ENCODE measurements at places on chromosomes 5 and 9.
A peak's percentile ranks its signal among the peaks of the same experiment; 100 is the strongest.

DNA sequence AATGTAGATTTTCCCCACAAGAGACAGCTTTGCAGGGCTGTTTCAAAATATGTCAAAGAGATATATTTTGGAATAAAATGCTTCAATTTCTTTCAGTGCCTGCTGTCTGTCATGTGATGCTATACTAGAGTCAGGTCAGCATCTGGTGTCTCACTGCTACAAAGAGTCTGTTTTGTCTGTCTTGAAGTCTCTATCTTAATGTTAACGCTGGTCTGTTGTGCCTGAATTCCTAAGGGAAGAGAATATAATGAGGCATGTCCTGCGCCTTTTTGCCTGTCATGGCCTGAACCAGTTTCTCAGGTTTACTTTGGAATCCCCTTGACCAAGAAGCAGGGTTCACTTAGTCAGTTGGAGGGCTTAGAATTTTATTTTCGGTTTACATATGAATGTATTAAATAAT is 176.4 kb downstream of the PDZD2 start:
- no peak for DNase-seq

GRCh38 chr5:98714710-98715288 is 58.7 kb upstream of the RGMB start:
- DNase-seq, result no peak

DNA sequence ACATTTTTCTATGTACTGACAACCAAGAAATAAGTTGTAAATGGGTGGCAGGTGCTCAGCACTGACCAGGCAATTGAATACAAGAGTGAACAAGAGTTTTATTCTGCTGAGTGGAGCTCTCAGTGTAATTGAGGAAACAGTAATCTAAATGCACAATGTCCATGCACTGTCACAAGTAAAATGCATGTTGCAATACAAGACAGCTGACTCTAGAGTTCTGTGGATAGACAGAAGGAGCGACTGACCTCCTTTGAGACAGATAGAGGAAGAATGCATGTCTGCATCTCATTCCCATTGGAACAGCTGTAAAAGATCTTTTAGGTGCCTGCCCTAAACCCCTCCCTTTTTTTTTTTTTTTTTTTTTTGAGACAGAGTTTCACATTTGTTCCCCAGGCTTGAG is 299.0 kb downstream of the FBXL7 start:
- no peak for DNase-seq

DNA sequence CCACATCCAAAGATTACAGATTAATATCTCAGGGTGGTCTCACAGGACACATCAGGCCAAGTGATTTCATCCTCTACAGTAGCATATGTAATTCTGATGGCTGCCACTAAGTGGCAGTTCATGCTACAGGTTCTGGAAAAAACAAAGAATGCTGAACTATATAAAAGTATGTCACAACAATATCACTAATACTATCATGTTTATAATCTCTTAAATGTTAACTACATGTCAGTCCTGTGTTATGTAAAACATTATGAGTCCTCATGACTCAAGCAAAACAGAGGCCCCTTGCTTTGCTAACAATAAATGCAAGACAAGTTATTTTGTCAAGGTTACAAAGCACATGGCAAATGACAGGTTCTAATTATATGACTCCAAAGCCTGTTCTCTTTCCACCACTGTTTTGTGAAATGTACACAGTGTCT is 233.2 kb downstream of the FBXL17 start:
- peak; percentile 27 for DNase-seq

- no peak for DNase-seq
Observed at GRCh38 chr5:54361691-54362411, 51.5 kb upstream of the ARL15 start.

GRCh38 chr5:4232084-4232483 is 636.5 kb downstream of the IRX1 start:
- DNase-seq, result no peak

DNA sequence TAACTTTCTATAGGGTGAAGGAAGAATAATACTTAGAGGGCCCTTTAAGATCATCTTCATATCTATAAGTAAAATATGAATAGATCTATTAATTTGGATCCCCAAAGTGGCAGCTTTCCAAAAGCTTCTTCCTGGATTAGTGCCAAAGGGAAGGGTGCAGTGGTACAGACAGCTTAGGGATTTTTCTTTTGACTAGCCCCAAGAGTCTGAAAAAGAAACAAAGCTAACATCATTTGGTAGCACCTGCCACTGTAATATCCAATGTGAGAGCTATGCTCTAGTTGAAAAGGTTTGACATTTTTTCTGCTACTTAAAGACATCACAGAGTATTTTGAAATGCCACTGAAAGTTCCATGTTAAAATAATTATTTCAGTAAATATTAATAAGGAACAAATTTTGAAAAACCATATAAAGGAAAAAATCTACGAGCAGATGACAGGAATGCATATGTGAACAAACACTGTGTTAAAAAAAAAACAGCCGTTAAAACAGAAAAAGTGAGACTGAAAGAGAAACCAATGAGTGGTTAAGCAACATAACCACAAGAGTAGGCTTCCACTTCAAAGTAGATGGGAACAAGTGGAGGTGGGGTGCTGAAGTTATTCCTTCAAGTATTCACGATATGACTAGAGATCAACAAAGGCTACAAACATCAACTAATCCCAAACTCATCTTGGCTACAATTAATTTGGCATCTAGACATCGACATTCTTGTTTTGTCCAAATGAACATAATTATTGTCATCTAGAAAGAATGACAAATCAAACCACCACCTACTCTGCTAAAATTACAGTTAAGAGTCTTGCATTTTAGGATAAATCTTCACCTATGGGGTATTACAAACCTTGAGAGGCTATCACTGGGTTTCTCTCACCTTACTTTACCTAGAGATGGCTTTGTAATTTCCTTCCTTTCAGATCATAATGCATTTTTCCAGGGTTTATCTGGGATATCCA is 137.5 kb downstream of the CPLANE1 start:
- DNase-seq, result no peak

DNA sequence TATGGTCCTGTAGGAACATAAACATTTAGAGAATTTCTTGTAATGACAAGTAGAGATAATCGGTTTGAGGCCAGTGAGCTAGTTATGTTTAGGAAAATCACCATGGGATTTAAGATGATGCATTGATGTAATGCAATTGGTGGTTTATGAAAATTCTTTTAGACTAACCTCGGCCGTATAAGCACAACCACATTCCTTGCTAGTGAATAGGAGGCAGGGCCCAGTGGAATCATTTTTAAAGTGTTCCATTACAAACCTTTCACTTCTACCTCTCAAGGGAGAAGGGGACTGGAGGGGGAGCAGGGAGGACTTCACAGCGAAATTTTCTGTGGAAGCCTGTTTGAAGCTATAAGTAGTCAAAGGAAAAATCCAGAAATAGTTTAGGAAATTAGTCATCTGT is 71.8 kb upstream of the NFIL3 start:
- no peak for DNase-seq

GRCh38 chr9:137070201-137070905 is at the start of gene SAPCD2:
TSS of gene SAPCD2 (minus strand) at chr9:137070557. CDS start at chr9:137070460, 97 bp downstream.
- DNase-seq, result peak; percentile 75

DNA sequence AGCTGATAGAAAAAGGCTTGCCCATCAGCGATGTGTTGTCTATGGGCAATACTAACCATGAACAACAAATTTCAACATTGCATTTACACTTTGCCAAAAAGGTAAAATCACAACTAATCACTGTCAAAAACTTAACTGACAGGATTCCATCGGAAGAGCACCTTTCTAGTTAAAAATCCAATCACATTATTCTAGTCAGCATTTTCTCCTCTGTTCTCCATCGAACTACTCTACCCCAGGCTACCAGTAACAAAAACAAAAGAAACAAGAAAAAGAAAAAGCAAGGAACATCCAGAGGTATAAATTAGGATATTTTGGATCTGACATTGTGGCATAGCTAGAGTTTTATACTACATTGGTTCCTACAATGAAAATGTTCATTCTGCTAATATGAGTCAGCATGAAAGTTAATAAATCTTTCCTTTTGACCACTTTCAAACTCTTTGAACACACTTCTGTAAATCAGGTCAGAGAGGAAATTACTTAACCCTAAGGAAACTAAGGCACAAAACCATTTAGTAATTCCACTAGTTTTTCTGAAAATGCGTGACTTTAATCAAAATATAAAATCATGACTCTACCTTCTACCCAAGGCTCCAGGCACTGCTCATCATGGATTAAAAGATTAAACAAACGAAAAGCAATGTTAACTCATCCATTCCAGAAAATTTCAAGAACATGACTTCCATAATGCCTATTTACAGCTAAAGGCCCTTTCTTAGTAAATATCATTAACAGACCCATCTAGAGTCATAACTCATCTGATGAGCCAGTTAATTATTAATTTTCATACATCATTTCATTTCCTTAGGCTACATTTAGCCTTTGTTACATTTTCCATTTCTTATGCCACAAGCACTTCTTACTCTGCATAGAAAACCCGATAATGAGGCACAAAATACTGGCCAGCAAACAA is 10.2 kb downstream of the GLIS3 start:
- no peak for DNase-seq
